ENCODE measurements at places on chromosomes 2 and 18. TPM values are rescaled to one million over a fixed set of nuclear protein-coding genes. Genes with fewer than 3 reads are reported as not detected.

DNA sequence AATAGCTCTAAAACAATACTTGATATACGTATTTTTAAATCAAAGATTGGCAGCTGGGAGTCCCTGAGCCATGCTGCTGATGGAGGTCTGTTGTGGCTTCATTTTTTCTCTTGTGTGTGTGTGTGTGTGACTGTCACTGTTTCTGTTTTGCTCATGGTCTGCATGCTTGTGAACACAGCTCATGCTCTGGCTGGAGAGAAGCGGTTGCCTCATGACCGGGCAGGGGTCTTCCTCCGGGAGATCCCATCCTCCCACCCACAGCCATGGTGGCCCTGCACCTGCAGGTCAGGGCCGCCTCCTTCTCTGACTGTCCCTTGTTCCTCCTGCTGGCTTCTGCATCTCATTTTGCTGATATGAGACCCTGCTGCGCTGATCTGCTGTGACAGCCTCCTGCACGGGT, 47.3 kb upstream of the GALR1 start:
- H3K4me1 ChIP-seq = peaks cover 14% of the 10 kb centered on the region
- DNase-seq = no peak
- H3K36me3 ChIP-seq = no peaks in the 10 kb centered on the region
- H3K27ac ChIP-seq = no peak overlapping the region

DNA sequence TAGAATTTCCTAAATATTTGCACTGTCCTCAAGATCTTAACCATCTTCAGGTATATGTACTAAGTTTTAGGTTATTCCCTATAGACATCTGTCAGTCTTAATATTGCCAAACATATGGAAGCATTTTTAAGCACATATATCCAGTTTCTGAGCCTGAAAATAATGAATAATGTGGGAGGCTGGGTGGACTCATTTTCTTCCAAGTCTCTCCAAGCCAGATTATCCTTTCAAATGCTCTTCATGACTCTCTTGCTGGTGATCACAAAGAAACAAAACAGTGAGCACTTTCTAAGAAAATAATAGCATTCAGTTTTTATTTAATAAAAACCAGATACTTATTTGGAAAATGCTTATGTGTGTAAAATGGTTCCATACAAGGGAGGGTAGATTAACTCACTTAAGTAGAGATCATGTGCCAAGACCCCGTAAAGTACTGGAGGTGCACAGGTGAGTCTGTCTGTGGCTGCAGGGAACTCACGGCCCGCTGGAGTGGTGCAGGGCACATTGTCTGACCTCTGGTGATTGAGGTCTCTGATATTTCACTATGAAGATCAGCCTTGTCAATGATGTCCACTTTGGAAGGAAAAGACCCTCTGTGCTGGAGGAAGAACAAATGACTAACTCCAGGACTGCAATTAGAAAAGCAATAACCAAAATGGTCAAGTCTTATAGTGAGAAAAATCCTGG, 161.6 kb downstream of the TMEM18 start:
- H3K27me3 ChIP-seq = no peaks in the 10 kb centered on the region
- no peak for DNase-seq
- H3K36me3 ChIP-seq = no peaks in the 10 kb centered on the region
- no peak overlapping the region for H3K4me3 ChIP-seq
- no peak overlapping the region for H3K27ac ChIP-seq

LIMS4 gene
- total RNA-seq = not detected

DNA sequence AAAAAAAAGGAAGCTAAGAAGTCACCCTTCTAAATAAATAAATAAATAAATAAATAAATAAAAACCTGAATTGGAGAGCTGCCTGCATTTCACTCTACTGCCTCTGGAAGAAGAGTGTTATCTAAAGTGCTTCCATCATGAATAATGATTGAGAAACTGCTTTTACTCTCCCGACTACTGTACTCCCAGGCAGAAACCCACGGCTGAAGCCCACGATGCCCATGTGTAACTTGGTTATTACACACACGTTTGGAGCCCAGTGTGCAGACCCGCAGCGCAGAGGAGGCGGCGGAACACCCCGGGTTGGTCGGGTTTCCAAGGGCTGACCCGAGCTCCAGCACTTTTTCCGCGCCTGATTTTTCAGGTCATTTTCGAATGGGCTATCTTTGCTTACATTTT, 697 bp upstream of the SPATS2L start:
- no peaks in the 10 kb centered on the region for H3K36me3 ChIP-seq
- H3K4me3 ChIP-seq = peak overlapping the region; percentile 91
- H3K27ac ChIP-seq = peak overlapping the region; percentile 82
- no peaks in the 10 kb centered on the region for H3K27me3 ChIP-seq
- DNase-seq = peak; percentile 43

DNA sequence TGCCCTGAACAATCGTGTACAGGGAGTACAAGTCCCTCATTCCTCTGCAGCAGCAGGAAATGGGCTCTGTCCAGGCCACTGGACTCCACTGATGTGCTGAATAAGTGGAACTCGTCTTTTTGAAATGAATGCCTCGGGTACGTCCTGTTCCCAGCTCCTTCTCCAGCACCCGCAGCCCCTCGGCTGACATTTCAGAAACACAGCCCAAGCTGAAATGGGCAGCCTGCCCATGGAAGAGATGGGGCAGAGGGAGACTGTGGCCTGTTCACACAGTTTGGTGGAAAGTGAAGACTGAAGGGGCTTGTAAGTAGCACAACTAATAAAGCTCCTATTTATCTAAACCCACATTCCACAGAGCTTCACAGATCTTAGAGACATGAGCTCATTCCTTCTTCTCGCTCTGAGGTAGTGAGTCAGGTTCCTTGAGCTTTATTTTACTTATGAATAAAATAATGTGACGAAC, 498.6 kb downstream of the TXNL1 start:
- peak; percentile 14 for DNase-seq
- H3K36me3 ChIP-seq = no peaks in the 10 kb centered on the region
- no peaks in the 10 kb centered on the region for H3K4me1 ChIP-seq
- no peaks in the 10 kb centered on the region for H3K27me3 ChIP-seq
- H3K27ac ChIP-seq = no peak overlapping the region
- H3K4me3 ChIP-seq = no peak overlapping the region
